ENCODE measurements at places on chromosomes 12 and 14.

DNA sequence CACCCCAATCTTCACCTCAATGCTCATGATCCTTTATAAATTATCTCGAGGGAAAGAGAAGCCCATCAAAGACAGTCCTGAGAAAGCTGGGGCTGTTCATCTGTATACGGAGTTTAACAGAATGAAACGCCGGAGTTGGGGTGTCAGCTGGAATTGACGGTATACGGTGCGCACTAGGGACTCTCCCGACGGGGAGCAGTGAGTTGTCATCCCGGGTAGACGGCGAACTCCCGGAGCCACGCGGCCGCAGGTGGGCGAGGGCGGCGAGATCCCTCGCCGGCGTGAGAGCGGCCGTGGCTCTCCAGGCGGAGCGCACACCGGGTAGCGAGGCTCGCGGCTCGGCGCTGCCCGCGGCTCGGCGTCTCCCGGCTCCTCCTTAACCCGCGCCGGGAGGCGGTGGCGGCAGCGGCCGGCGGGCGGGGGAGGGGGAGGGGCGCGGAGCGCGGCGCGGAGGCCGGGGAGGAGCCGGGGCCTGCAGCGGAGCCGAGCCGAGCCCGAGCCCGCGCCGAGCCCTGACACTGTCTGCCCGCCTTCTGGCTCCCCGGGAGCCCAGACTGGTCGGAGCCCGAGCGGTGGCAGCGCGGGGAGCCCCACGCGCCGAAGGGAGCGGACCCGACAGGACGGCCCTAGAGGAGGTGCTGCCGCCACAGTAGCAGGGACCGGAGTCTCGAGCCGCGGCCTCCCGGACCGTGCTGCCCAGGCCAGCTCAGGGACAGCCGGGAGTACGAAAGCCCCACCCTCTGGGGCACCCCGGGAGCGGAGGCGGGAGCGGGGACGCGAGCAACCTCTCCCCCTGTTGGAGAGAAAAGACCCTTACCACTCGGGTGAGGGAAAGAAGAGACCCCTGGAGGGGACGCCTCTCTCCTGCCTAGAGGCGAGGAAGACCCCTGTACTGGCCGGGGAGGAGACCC is at the start of gene FOXJ2:
TSS of gene FOXJ2 (plus strand) at position 475 of the 911 bp plus-strand sequence. CDS start 7,117 bp downstream, outside the sequence.
- DNase-seq, result no peak

DNA sequence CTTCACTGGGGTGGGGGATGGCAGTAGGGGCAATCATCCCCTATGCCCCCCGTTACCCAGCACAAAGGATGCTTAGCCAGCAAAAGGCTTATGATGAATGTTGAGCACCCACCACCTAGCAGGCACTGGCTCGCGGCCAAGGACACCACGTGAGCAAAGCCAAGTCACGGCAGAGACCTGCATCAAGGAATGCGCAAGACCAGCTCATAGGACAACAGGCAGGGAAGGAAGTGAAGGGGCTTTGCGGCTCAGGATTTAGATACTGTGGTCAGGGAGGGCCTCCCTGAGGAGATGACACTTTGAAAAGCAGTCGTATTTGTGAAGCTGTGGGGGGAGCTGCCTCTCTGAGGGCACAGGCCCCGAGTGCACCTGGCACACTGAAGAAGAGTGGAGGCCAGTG is 32.8 kb downstream of the SH2B3 start:
- DNase-seq, result no peak

DNA sequence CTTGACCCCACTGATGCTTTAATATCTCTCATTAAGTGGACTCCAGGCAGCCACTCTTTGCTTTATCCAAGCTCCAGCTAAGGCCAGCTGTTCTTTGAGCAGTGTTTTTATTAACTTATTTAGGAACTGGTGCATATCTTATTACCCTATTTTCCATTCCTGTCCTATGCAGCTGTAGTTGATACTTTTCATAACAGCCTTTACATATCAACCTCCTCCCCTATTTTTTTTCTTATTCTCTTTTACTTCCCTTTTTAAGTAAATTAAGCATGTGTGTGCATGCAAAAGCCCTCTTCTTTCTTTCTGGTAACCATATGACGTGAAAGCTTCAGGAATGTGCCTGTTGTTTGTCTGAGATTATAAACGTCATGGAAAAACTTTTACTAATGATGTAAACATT is 121.2 kb downstream of the PTPRQ start:
- no peak for DNase-seq

- no peak for DNase-seq
These were observed 764.5 kb downstream of the TMTC2 start for GRCh38 chr12:83451189-83451588.

GRCh38 chr14:68407285-68407684 is 385.6 kb downstream of the ZFP36L1 start:
- no peak for DNase-seq

DNA sequence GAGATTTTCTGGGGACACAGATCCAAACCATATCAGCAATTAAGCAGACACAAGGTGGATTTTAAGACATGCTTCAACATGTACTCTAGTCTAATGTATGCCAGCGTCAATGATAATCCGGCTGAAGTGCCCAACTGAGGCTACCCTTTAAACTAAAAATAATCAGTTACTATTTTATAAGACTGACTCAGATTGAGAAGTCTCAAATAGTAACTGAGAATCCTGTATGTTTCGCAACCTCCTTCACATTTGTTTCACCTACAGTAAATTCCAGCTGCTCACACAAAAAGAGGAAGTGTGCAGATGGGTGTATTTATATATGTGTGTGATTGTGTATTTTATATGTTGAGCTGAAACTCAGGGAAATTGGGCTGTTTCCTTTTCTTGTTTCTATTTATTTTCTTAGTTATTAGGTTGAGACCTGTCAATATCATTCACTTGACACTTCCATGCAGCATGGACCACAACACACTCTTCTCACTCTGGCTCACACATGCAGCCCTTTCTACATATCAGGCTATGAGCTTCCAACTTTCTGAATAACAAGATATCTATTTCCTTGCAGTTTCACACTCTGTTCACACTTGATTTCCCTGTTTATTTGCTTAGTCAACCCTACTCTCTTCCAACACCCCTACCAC is 1224.9 kb upstream of the TMEM132C start:
- DNase-seq, result no peak

GRCh38 chr14:68550338-68550715 is 242.5 kb downstream of the ZFP36L1 start:
- DNase-seq, result no peak
